ENCODE measurements at places on chromosomes 3 and 15.

- no peak for DNase-seq
Observed at GRCh38 chr3:25452192-25452591, 24.1 kb downstream of the RARB start.

DNA sequence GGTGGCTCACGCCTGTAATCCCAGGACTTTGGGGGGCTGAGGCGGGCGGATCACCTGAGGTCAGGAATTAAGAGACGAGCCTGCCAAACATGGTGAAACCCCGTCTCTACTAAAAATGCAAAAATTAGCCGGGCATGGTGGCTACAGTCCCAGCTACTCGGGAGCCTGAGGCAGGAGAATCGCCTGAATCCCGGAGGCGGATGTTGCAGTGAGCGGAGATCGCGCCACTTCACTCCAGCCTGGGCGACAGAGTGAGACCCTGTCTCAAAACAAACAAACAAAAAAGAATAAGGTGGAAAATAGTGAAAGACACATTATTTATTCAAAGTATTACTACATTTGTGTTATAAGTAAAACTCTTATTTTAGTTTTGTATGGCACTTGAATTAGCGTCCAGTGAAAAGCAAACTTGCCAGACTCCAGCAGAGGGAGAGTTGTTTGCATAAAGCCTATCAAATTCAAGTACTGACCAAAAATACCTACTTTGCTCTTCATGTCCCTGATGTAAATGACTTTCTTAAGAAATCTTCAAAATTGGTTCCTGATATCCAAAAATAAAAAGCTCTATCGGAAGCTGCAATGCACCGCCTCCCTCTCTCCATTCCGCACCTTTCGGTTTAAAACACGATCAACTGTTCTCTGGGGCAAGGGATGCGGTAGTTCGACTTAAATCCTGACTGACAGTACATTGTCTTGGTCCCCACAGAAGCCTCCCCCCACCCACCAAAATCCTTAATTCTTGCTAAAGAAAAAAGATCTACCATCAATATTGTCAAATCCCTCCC lies 1.2 kb downstream of the TRPM7 start:
- peak; percentile 13 for DNase-seq

DNA sequence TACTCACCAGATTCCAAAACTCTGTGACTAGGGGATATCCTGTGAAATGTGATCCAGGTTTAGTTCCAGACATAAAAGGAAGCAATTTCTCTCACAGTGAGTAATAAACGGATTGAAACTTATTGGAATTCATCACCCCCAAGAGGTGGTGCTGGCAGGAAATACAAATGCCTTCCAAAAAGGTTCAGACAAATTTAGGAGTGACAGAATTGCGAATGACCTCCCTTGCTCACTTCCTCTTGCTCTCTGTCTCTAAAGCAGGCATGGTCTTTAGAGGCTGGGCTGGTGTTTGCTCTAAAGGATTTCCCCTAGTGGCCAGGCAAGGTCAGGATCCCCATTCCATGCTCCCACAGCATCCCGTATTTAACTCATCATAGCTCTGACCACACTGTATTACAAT lies 449.4 kb upstream of the PPP2R3A start:
- no peak for DNase-seq

DNA sequence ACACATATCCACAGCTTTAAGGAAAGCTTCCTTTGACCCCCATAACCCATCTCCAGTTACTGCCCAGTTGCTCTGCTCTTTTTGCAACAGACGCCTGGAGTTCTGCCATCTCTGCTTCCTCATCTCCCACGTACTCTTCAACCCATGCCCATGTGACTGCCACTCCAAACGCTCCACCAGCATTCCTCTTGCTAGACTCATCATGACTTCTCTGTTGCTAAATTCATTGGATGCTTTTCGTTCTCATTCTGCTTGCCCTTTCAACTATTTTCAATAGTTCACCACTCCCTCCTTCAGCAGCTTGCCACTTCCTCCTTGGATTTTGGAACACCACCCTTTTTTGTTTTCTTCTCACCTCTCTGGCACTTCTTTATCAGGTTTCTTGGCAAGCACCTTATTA lies 2.7 kb upstream of the KNSTRN start:
- no peak for DNase-seq

- DNase-seq: no peak
Observed at GRCh38 chr3:70742081-70742480, 429.6 kb upstream of the MDFIC2 start.

DNA sequence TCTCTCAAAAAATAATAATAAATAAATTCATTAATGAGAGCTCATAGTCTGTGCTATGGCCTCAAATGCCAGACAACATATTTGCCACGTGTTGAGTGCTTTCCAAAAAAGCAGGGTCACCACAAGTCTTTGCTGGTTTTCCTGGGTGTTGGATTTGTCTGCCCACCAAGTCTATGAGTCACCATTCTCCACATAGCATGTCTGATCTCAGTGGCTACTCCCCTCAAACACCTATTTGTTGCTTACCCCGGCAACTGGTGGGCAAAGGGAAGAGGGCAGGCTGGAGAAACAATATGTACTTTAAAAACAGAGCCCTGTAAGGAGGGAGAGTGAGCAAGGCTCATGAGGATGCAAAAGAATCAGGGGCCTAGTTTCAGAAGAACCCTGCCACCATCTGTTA lies 120.0 kb upstream of the ARRDC4 start:
- no peak for DNase-seq

DNA sequence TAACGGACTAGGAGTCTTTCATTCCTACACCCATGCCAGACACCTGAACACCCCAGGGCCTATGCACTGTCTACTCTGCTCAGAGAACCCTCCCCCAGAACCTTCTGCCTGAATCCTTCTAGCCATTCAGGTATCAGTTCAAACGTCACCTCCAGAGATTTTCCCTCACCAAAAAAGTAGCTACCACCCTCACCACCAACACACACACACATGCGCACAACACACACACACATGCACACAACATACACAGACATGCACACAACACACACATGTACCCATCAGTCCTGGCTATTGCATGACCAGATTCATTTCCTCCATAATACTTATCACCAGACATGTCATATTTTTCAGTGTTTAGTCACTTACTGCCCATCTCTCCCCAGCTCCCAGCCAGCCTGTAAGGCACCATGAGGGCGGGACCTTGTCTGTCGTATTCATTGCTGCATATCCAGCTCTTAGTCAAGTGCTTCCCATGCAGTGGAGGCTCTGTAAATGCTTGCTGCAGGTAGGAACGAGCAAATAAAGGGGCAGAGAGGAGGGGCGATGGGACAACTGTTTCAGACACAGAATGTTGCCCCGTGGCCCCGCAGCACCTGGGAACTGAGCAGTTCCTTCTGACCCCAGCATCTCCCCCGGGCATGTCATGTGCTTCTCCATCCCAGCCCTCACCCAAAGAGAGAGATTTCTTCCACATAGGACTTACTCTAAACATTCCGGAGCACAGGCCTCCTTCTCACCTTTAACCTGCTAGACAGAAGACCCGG lies 29.2 kb downstream of the XXYLT1 start:
- DNase-seq: no peak

DNA sequence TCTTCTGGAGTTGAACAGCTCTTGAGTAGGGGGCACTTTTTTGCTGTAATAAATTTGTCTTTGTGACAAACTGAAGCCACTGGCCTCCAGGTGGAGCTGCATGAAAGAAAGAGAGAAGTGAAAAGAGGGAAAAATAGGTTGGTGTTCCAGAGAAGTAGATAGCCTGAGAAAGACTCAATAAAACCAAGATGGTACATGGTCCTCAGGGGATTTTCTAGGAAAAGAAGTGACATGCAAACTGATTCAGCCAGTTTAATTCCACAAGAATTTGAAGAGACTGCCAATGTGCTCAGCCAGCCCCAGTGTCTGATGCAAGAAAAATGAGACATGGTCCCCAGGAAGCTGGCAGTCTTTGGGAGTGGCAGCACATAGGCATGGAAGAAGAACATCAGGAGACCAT lies 152.7 kb downstream of the CD47 start:
- no peak for DNase-seq

DNA sequence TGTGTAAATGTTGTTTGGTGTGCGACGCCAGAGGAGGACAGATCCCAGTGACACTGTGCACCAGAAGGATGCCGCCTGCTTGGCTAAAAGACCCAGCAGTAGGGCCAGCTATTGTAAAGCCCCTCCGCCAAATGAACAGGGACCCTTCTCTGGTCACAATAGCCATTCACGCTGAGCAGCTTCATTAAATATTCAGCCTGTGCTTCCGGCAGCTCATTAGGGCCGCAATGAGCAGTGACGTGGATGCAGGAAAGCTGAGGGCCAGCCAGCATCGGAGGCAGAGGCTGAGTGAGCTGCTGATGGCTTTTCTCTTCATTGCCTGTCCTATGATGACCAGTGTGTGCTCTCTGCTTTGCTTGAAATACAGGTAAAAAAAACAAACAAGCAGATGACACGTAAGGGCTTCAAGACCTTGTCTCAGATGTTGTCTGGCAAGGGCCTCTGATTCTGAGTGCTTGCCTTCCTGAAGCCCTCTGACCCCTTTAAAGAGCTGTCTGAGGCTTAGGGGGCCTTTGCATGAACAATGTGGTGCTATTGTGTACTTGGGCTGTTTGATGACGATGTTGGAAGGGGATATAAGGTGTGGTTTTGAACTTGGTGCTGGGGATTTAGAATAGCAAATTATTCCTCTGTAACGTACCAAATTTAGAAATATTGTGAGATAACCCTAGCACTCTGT lies 130.4 kb downstream of the FEZF2 start:
- DNase-seq: no peak

- DNase-seq: peak; percentile 16
Observed at GRCh38 chr3:57852896-57853295, 96.8 kb downstream of the SLMAP start.

DNA sequence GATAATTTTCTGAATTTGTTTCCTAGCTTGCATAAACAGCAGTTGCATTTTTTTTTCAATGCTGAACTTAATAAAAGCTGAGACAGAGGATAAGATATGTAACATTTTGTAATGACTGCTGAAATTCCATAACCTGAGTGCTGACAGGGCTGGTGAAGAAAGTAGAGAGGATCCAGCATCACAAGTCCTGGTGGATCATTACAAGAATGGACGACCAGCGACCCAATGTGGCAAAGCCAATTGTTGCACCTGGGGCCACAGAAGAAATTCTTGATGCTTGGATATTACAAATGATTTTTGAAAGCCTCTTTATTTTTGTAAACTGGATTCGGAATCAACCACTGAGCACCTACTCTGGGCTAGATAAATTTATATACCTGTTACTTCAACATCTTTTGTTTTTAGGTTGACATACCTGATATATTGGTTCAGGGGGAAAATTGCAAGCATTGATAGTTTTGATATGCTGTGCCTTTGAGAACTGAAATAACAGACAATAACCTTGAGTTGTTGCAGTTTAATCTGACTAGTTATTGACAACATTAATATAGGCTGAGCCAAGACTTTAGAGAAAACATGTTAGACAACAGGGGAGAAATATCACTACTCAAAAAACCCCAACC lies 3.9 kb upstream of the ACTL6A start:
- DNase-seq: peak; percentile 73

DNA sequence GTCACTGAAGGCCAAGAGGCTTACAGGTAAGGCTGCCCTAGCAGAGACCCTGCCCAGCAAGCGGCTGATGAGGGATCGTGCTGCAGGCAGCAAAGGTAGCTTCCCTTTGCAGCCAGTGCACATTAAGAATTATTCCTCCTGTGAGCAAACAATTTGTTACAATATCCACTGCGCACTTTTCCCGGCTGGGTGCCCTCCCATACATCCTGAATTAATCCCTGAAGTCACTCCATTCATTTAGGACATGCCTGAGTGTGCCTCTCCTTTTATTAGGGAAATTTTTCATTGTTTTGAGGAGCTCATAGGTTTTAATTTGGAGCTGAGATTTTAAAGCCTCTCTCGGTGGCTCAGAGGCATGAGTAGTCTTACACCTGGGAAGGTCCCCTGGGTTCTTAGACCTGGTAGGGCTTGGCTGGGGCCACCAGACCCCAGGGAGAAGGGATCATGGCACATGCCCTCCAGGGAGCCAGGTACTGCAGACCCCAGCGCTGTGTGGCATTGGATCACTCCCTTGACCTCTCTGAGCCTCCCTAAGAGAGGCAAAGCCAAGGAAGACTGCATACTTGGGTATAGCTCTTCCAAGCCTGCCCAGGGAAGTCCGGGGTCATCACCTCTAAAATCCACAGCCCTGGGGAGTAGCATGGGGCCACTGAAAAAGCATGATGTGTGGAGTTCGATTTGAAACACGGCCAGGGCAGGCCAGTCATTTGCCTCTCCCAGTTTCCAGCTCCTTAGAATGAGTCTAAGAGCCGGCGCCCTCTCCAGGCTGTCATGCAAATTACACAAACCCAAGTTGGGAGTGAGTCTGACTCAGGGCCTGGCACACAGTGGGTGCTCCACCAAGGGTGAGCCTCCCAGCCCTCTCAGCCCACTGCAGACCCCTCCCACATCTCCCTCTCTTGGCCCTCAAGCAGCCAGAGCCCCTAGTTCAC lies 151.9 kb upstream of the LINGO1 start:
- no peak for DNase-seq

DNA sequence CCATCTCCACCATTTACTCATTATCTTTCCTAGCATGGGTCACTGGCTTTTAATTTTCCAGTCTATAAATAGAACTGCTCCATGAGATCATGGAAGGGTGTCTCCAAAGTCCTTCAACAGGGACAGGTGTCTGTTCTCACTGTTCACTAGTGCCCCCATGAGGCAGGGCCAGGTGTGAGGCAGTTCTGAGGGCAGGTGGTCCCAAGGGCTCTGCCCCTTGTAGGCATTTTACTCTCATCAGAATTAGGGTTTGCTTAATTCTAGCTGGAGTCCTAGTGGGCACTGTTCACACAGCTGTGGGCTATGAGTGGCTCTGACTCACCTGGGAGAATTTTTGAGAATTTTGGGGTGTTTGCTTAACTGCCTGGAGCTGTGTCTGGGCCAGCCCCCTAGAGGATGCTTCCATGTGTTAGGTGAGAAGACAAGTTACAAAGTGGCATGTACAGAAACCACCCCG lies 248.0 kb upstream of the LYSMD4 start:
- DNase-seq: no peak

GRCh38 chr3:60133269-60134162 lies 1083.7 kb upstream of the CFAP20DC start:
- no peak for DNase-seq

GRCh38 chr3:11914651-11915050 lies 68.0 kb upstream of the TAMM41 start:
- DNase-seq: no peak

- peak; percentile 50 for DNase-seq
Observed at GRCh38 chr15:62109982-62110851, 43.4 kb downstream of the C2CD4A start.

- DNase-seq: no peak
Observed at GRCh38 chr15:77607111-77607893, 25.4 kb downstream of the LINGO1 start.

- peak; percentile 59 for DNase-seq
Observed at GRCh38 chr15:61034678-61035291, 194.3 kb downstream of the RORA start.
